ENCODE measurements at places on chromosomes 1 and 21.
A peak's percentile ranks its signal among the peaks of the same experiment; 100 is the strongest.

DNA sequence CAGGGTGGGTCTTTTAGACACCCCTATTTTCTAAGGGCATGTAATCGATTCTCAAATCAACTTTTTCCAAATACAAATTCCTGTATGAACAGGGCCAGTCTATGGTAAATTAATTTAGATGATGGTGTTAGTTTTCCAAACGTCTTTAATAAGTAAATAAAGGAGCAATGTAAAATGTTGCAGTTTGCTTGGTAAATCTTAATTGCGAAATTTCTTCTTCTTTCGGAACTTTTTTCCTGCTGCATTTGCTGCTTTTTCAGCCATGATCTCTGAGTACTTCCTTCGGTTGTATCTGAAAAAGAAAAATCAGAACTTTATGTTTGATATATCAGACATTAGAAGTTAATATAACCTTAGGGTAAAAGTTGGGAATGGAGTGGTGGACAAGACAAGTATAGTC lies 9.4 kb downstream of the DNTTIP2 start:
- no peak for DNase-seq

GRCh38 chr1:176885751-176886150 lies 278.8 kb downstream of the ASTN1 start:
- no peak for DNase-seq

GRCh38 chr1:55275151-55275748 lies 60.1 kb upstream of the USP24 start:
- no peak for DNase-seq

GRCh38 chr1:153881751-153882150 lies 41.0 kb downstream of the GATAD2B start:
- no peak for DNase-seq

DNA sequence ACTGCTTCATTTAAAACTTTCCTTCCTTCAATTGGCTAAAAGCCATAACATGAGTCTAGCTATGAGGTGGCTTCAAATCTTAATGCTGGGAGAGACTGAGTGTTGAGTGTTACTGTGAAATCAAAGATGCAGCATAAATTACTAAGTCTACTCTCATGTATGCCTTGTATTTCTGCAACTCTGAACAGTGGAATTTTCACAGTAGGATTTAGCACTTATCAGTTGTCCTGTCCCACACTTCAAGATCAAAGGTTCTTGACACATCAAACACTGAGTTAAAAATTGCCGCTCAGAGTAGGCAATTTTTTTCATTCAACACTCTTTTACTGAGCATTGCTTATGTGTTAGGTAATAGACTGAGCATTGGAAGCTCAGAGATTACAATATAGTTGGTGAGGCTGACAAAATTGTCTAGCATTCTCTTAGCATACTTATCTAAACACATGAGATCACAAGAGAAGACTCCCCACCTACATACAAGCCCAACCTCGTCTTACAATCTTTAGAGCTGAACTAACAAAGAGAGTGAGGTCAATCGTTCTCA lies 56.4 kb upstream of the ADORA3 start:
- peak; percentile 45 for DNase-seq

- DNase-seq = no peak
These were observed 826.1 kb downstream of the MRPL39 start for GRCh38 chr21:24781146-24781545.

- DNase-seq = no peak
These were observed 79.4 kb downstream of the CAPZB start for GRCh38 chr1:19405761-19406487.

DNA sequence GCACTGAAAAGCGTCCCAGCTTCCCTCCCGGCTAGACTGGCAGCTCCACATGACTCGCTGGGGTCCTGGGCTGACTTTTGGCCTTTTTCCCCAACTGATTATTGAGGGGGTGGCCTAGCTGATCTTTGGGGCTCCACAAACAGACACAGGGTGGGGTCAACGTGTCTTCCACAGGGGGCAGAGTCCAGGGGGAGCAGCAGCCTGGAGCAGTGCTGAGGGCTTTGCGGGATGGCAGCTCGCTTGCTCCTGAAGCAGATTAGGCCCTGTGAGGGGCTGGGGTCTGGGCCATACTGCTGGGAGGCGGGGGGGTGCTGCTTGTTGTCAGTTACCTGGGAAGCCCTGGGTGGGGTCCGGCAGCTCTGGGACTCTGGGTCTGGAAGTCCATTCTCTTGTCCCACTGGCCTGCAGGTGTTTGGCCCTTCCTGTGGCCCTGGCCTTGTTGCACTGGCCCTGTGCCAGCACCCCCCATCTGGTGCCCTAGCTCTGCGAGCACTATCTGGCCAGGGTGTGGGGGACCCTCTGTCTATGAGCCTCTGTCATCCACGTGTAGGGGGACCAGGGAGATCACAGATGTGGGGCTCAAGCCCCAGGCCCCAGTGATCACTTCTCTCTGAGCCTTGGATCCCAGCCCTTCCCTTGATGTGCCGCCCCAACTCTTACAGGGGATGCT lies 12.3 kb upstream of the HES5 start:
- DNase-seq = no peak

All from AG04449 (cell line).